ENCODE measurements at places on chromosomes 5 and 9.

- DNase-seq, result no peak
Observed at GRCh38 chr9:138058181-138058580, 180.6 kb downstream of the CACNA1B start.

GRCh38 chr9:14352503-14352902 lies 38.6 kb upstream of the NFIB start:
- no peak for DNase-seq

DNA sequence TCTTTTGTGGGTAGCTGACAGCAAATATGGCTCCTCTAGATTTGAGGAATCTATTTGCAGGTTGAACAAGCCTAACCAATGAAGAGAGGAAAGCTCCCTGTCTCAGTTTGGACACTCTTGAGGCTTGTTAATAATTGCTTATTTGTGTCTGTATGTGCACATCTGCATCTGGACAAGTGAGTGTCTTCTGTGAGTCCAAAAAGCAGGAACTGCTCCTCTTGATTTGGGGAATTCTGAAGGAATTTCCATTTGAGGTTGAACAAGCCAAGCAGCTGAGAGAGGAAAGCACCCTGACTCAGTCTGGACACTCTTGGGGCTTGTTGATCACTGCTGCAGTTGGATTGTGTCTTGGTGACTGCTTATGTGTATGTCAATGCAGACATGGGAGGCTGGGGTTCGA lies 211.6 kb downstream of the DTWD2 start:
- no peak for DNase-seq

DNA sequence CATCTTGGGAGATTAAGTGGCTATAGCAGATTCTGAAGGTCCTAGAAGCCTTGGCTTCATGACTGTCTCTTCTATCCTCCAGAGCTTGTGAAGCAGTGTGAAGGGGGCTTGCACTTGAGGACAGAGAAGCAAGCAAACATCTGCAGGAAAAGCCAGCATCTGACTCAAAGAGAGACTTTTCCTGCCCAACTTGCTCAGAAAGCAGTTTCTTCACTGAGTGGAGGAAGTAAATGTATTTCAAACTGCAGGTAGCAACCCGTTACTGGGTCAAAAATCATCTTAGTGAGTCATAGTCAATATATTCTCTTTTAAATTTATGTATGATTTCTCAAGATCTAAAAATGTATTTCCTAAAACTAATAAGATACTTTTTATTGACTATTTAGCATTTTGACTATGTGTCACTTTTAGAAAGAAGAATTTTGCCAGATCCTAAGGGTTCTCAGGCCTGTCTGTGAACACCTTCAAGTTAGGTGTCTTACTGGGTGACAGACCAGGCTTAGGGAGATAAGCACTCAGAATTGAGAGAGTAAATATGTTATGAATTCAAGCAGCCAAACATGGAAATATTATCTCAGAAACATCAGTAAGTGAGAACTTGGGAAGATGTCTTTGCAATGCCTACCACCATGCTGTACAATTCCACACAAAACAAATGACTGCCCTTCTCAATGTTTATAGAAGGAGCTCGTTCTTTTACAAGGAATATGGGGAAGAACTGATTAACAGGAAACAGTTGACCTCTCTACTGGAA lies 72.6 kb upstream of the DMAC1 start:
- no peak for DNase-seq

DNA sequence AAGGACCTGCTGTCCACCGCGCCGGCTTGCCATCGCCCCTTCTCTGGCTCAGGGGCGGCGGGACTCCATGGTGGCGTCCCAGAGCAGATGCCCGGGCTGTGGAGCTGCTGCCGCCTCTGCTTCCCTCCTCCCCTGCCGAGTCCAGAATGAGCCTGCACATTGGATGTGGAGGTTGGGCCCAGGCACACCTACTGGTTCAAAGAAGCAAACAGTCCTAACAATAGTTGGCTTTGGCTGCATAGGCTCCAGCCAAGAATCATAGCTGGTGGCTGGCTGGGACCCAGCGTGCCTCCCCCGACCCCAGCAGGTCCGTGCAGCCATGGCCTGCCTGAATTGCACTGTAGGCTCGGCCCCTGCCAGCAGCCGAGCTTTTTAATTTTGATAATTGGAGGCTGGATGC lies 25.8 kb downstream of the ADAMTSL2 start:
- DNase-seq, result no peak

- peak; percentile 84 for DNase-seq
Observed at GRCh38 chr5:65102976-65103711, 334.4 kb downstream of the CWC27 start.

DNA sequence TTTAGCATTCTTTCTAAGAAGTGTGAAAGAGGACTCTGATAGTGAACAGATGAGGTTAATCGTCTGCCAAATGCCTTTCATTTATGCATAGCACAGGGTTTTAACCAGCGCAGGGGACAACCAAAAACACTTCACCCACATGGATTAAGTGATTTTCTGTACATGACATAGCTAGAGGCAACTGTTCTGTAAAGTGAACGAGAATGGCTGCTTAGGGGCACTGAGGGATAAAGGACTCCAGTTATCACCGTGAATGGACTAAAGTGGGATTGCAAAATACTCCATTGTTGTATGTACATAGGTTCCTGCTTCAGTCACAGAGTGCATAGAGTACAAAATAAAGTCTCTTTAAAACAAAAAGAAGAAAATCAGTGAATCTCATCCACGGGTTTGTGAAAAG lies 456.8 kb downstream of the DMAC1 start:
- no peak for DNase-seq

DNA sequence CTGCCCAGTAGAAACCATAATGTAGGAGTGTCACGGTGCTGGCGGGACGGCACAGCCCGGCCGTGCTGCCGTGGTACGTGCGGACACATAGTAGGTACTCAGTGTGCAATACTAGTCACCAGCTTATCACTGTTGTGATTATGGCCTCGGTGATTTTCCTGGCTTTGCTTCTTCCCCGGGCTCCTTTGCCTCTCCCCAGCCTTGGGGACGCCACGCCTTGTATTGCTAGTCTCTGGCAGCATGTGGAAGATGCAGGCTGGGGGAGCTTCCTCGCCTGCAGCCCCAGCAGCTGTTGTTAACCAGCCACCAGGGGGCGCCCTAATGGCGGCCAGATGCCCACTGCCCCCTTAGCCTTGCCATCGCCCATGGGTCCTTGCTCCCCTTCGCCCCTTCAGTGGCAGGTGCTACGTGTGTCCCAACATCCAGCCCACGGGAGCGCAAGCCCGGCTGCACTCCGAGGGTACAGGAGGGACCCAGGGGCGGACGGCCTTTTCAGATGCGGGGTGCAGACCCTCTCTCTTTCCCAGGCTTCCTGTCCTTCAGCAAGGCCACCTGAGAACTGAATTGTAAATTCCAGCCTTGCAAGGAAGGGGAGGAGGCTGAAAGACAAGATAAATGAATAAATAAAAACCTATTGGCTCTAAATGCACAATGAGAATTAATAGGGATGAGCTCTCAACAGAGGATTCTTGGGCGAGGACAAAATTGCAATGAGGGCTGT lies 8.0 kb downstream of the NTNG2 start:
- peak; percentile 82 for DNase-seq

- no peak for DNase-seq
Observed at GRCh38 chr9:74985041-74985440, 32.3 kb upstream of the C9orf40 start.

GRCh38 chr5:80300125-80300524 lies 19.7 kb upstream of the SPZ1 start:
- no peak for DNase-seq

DNA sequence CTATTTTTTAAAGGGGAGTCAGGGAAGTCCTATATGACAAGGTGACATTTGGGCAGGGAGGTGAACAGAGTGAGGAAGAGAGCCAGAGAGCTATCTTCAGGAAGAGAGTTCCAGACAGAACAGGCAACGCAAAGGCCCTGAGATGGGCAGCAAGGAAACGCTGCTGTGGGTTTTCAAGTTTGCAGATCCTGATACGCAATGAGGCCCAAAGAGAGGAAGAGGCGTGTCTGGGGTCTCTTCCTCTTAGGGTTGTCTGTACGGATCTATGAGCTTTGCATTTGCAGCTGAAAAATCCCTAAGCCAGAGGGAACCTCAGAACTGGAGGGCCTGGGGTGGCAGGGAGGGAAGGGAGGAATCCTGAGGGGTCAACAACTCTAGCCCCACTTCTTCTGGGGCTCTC lies 13.6 kb downstream of the FAT2 start:
- no peak for DNase-seq

DNA sequence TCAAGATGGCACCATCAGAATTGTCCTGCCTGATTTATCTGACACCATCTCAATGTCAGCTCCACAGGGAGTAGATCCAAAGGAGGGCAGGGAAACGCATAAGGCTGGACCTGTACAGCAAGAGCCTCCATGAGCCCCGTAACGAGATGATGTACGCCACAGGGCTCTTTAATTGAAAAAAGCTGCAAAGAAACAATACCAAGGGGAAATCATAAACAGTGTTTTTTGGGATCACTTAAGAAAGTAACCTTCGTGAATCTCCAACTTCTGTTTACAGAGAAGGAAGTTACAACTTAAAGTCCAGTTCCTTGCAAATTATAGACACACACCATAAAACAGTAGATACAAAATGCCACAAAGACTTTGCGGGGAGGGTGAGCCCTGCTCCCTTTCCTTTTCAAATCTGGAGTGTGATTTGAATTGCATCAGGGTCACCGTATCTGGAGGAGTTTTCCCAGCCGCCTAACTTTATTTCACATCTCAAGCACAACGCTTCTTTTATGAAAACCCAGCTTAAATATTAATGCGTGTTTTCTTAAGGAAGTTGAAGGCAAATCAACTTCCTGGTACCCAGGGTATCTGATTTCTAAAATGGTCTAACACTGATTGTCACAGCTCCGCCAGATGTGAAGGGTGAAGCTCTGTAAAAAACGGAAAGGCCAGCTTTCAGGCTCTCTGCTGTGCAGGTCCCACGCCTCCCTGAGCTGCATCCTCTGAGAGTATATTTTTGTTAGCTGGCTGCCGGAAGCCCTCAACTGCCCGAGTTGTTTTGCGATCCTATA lies 88.9 kb downstream of the EBF1 start:
- no peak for DNase-seq

- DNase-seq, result peak; percentile 11
Observed at GRCh38 chr5:80078921-80079320, 43.8 kb downstream of the THBS4 start.

DNA sequence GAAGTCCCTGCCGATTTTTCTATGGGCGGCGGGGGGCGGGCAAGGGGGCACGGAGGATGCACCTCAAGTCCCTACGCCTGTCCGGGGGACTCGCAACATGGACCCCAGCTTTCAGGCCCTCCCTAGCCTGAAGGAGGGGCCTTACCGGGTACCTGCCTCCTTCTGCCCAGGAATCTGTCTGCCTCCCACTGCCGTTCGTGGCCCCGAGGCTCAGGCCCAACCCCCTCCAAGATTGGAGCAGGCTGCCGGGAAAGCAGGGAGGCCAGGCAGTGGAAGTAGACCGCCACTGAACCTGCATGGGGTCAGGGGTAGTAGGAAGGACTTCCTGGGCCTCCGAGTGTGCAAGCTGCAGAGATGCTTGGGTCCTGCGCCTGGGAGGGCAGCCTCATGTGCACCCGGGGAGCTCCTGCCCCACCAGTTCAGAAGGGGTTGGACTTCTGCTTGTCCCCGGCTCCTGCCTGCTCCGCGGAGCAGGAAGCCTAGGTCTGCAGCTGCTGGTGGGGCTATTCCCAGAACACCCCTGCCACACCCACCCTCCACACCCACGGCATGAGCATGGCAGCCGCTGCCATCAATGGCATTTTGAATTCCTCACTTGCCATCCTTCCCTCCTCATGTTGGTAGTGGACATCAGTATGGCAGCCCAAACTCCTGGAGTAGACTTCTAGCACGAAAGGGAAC lies 1312.7 kb upstream of the ACO1 start:
- DNase-seq, result no peak

DNA sequence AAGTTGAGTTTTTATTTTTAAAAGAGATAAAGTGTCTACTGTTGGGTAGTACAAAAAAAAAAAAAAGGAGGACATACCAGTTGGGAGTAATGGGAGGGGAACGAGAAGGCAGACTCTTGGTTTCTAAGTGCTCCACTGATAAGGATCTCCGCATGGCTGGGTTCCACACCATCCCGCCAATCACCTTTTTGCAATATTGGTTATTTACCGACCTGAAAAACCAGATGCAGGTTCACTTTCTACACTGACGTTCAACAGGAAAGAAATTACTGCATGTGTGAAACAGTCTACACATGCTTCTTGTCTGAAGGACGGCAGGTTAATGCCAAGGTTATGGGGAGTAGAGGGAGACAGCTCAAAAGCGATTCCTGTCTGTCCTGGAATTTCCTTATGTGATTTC lies 75.5 kb downstream of the PTPN3 start:
- no peak for DNase-seq

DNA sequence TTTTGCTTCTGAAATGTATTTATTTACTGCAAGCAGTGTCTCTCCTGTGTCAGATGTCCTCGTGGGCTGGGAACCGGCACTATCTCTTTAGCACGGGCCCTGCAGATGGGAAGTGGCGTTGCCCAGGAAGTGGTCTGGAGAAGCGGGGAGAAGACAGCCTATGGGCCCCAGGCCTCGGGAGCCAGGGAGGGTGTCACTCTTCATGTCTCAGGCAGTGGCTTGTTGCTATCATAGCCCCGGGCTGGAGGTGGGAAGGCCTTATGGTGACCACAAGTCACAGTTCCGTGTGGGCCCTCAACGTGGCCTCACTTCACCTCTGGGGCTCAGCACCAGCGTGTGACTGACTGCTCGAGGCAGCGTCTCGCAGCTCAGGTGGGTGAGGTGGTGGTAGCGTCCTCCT lies 41.4 kb downstream of the SYK start:
- DNase-seq, result no peak

DNA sequence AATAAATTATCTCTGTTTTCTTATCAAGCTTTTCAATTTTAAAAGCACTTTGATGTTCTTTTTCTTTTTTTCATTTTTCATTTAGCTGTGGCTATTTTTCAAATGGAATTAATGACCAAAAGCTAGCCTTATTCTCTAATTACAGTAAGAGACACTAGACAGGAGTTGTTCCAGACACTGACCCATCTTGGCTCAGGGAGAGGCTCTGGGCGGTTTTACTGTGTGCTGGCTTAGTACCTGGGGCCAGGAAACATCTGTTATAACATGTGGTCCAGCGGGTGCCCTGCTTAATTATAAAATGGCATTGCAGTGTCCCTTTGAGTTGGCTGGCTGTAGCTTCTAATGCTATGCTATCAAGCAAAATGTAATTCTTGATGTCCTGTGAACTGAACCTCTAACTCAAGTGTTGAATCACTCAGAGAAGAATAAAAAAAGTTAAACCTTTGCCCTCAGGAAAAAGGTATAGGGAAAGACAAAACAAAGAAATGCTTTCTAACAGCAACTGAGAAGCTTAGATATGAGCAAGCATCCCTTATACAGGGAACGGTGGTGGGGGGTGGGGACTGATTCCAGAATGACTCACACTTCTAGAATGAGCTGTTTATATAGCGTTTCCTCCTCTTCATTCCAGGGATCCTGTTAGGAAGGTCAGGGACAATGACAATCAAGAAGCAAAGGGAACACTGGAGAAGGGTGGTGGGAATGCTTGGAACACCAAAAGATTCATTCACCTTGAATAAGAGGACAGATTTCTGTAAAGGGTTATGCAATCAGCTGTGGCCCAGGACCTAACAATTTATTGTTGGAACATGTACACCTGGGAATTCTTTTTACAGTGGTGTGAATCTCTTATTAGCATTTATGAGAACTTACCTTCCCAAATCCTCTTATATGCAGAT lies 58.7 kb upstream of the NFIB start:
- no peak for DNase-seq

Data from activated CD8-positive, alpha-beta memory T cell treated with anti-CD3 and anti-CD28 coated beads for 24 hours (primary cell).